ENCODE measurements at places on chromosomes 1 and 21.

GRCh38 chr1:62280150-62280549 lies 39.1 kb downstream of the KANK4 start:
- DNase-seq = no peak

DNA sequence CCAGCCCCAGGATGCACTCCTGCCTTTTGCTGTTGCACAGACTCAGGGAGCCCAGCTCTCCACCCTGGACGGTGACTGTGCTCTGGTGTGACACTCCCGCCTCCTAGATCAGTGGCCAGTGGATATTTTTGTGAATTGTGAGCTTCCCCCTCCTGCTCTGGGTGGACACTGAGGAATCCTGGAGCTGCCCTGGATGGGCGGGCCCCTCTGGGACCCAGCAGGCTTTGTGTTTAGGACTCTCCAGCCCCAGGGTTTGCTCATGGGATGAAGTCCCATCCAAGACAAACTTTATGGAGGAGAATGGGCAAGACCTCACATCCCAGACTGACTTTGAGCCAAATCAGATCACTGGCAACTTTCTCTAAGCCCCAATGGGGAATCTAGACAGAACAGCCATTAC lies 16.1 kb downstream of the SLC6A9 start:
- DNase-seq = no peak

DNA sequence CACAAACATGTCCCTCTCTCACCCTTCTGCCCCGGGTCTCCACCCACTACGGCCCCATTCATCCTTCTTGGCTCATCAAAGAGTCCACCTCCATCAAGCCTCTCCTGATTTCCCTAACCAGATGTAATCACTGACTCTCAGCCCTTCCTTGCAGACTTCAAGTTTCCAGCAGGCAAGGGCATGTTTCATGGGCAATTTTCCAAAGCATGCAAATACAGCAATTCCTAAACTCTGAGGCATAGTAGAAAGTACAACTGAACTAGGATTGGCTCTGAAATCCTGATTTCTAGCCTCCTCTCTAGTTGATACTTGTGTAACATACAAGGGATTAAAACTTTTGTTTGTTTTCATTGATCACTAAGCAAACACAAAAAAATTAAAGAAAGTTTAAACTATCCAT lies 109.1 kb upstream of the GADD45A start:
- no peak for DNase-seq

DNA sequence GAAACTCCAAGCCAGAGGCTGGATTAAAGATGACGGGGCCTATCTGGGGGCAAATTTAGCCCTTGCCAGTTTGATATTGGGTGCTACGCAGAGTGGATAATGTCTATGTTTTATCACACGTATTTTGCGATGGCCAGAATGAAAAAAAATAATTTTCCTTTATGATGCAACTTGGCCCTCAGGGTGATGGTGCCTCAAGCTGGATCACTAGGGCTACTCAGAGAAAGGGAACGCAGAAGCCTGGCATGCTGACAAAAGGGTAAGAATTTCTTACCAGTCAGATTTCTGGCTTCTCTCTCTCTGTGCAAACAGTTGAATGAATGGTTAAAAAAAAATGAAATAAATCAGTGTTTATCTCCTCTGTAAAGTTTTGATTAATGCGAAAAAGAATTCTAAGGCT lies 32.6 kb upstream of the NEK2 start:
- no peak for DNase-seq

DNA sequence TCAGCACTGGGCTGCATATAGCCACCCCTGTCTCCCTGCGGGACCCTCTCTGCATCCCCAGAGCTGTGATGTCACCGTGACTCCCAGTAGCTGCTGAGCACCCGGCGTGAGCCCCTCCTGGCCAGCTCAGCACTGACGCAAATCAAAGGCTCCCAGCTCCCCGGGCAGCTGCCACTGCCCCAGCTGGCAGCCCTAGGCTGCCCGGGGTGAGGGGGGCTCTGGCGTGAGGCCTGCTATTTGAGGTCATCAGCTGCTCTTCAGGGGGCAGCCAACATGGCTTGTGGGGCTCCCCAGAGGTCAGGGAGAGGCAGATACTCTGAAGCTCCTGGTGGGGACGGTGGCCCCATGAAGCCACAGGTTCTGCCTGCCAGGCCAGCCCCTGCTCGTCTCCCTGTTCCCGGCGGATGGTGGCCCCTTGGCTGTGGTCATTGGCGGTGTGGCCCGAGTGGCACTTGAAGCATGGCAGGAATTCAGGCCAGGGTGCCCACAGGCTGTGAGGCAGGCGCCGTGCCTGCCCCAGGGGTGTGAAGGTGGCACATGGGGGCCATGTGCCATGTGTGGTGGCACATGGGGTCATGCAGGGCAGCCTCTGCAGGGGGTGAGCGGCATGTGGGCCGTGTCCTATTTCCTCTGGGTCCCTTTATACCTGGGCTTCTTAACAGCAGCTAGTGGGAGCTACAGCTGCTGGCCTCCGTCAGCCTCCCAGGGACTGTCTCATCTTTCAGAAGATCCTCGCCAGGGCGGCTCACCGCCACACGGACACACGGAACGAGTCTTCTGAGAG lies 85.4 kb downstream of the SIK1 start:
- no peak for DNase-seq
